Cardiac septum (tissue), 1 donor: ENCODE measurements at places on chromosomes 7 and 10. TPM values are rescaled to one million over a fixed set of nuclear protein-coding genes. Genes with fewer than 3 reads are reported as not detected.

Gene STAG3
- 0.43 TPM for total RNA-seq

Gene TLL2
- total RNA-seq, result 3.8 TPM

DNA sequence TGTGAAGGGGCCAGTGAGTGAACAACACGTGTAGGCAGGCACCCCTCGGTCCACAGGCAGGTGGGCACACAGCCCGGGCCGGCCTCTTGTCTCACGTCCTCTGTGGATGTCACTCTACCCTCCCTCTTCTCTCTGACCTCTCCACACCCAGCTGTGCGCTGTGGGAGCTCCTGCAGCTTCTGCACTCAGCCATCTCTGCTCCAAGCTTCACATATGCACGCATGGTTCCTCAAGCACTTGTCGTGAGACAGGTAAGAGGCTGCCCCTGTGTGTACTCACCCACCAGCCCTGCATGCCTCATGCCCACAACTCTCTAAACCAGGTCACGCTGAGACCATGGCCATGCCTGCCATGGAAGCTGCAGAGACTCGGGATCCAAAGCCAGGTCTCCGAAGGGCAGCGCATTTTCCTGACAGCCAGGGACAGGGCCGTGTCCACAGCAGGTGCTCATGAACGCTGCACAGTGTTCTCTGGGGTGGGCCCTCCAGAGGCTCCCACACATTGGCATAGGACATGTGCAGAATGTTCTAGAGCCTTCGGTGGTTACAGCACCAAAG, 477.5 kb downstream of the PTPRN2 start:
- DNase-seq, result peak; percentile 49

DNA sequence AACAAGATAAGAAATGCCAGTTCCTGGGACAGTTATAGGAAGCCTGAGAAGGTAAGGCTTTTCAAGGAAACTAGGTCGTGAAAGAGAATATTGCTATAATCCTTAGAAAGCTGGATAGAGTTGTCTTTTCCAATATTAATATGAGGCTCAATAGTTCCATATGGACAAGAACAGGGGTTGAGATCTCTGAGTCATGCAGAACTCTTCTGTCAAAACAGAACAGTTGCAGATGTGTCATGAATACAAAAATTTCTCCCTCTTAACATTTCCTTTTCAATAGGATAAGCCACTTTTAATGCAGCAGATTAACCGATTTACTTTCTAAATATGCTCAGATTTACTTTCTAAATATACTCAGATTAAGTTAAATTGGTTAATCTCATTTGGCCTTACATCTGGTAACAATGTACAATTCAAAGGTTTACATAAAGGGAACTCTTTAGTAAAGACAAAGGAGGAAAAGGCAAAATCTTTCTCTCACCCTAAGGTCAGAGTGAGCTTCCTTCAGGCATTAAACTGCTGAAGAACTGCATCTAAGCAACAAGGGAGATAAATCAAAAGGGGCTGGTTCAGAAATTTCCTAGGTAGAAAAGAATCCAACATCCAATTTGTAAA, 104.7 kb upstream of the PCDH15 start:
- DNase-seq, result no peak

GRCh38 chr7:75915416-75916156, 631 bp downstream of the POR start:
- no peak for DNase-seq

- no peak for DNase-seq
These were observed 126.8 kb upstream of the ODAD2 start for GRCh38 chr10:28125701-28126100.

GRCh38 chr10:588246-589165, 101.0 kb downstream of the DIP2C start:
- DNase-seq, result peak; percentile 80

DNA sequence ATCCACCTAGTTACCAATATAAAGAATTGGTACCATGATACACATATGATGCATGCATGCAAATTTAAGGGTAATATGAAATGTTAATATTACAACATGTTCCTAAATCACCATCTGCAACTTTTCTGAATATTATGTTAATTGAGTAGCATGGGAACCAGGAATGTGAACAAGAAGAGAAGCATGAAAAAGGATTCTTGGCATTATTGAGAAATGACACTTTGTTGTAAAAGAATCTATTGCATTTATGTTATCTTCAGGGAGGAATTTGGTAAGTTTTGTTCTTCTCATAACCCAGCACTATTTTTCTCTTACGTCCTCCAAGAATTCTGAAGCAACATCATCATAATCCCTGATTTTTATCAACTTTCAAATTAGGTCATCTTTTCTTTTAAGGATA, 159.9 kb upstream of the SLC25A13 start:
- no peak for DNase-seq
